ENCODE measurements at places on chromosomes 1 and 21. TPM values are rescaled to one million over a fixed set of nuclear protein-coding genes. Genes with fewer than 3 reads are reported as not detected.

DNA sequence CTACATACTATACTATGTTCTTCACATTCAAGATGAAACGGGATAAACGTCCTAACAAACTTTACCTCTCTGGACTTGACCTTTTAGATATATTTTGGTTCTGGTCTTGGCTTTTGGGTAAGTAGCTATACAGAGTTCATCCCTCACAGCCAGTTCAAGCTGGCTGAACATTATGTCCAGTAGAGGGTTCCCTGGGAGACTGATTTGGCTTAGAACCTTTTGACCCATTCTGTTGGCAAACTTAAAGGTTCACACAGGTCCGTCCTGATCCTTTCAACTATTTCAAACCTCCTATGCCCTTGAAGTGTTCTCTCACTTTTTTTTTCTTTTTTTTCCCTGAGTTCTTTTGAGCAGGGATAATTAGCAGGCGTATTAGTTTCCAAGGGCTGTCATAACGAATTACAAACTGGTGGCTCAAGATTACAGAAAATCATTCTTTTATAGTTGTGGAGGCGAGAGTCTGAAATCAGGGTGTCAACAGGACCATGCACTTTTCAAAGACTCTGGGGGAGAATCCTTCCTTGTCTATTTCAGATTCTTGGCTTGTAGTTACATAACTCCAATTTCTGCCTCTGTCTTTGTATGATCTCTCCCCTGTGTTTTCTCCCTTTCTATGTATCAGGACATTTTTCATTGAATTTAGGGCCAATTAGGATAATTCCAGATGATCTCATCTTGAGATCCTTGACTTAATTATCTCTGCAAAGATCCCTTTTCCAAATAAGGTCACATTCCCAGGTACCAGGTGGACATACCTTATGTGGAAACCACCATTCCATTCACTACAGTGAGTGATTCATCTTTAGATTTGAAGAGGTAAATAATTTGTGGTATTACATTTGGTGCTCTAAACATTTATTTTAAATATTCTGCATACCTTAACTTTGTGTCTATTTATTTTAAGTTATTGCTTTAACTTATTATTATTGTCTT lies 257.4 kb upstream of the USP25 start:
- H3K27me3 ChIP-seq, result no peaks in the 10 kb centered on the region
- H3K4me3 ChIP-seq, result no peak overlapping the region
- H3K4me1 ChIP-seq, result no peaks in the 10 kb centered on the region
- no peak overlapping the region for H3K27ac ChIP-seq

DNA sequence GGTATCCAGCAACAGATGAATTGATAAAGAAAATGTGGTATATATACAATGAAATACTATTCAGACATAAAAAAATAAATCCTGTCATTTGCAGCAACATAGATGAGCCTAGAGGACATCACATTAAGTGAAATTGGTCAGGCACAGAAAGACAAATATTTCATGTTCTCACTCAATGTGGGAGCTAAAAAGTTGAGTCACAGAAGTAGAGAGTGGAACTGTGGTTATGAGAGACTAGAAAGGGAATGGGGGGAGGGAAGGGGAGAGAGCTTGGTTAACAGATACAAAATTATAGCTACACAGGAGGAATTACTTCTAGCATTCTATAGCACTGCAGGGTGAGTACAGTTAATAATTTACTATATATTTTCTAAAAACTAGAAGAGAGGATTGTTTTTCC lies 37.1 kb upstream of the SERPINC1 start:
- peaks cover 52% of the 10 kb centered on the region for H3K36me3 ChIP-seq
- DNase-seq, result peak; percentile 46
- no peak overlapping the region for H3K4me3 ChIP-seq
- H3K27ac ChIP-seq, result no peak overlapping the region
- H3K4me1 ChIP-seq, result 0 out of 2 replicates have a peak, but pooled peaks cover 6% of the 10 kb centered on the region

GRCh38 chr1:117942293-117942692 lies 12.8 kb downstream of the WDR3 start:
- no peak overlapping the region for H3K4me3 ChIP-seq
- H3K36me3 ChIP-seq, result peaks cover 64% of the 10 kb centered on the region
- DNase-seq, result peak; percentile 57
- peak overlapping the region; percentile 10 for H3K27ac ChIP-seq
- H3K27me3 ChIP-seq, result no peaks in the 10 kb centered on the region

GRCh38 chr1:4178501-4179113 lies 278.5 kb upstream of the C1orf174 start:
- no peak overlapping the region for H3K27ac ChIP-seq
- no peaks in the 10 kb centered on the region for H3K4me1 ChIP-seq
- no peak overlapping the region for H3K4me3 ChIP-seq
- no peaks in the 10 kb centered on the region for H3K36me3 ChIP-seq
- DNase-seq, result no peak

GRCh38 chr1:233569636-233570035 lies 44.3 kb upstream of the KCNK1 start:
- no peaks in the 10 kb centered on the region for H3K4me1 ChIP-seq
- DNase-seq, result peak; percentile 48
- H3K36me3 ChIP-seq, result no peaks in the 10 kb centered on the region
- no peak overlapping the region for H3K27ac ChIP-seq
- 0 out of 2 replicates have a peak, but pooled peaks cover 6% of the 10 kb centered on the region for H3K27me3 ChIP-seq

DNA sequence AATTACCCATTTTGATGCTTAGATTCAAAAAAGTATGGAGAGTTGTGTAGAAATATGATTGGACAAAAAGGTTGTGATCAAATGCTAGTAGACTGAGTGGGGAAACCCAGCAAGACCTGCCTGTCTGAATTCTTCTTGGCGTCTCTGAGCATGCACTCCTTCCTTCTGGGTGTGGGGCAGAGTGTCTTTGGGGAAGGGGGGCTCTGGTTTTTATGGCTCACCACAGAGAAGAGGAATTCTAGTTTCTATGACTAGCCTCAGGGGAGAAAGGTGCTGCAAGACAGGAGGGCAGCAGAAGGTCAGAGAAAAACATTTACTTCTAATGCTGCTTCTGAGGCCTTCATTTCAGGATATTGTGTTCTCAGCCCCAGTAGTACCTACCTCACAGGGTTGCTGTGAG lies 33.9 kb upstream of the PIGC start:
- no peak overlapping the region for H3K27ac ChIP-seq
- H3K27me3 ChIP-seq, result peaks cover 14% of the 10 kb centered on the region
- H3K4me3 ChIP-seq, result no peak overlapping the region
- H3K36me3 ChIP-seq, result no peaks in the 10 kb centered on the region
- no peak for DNase-seq

DNA sequence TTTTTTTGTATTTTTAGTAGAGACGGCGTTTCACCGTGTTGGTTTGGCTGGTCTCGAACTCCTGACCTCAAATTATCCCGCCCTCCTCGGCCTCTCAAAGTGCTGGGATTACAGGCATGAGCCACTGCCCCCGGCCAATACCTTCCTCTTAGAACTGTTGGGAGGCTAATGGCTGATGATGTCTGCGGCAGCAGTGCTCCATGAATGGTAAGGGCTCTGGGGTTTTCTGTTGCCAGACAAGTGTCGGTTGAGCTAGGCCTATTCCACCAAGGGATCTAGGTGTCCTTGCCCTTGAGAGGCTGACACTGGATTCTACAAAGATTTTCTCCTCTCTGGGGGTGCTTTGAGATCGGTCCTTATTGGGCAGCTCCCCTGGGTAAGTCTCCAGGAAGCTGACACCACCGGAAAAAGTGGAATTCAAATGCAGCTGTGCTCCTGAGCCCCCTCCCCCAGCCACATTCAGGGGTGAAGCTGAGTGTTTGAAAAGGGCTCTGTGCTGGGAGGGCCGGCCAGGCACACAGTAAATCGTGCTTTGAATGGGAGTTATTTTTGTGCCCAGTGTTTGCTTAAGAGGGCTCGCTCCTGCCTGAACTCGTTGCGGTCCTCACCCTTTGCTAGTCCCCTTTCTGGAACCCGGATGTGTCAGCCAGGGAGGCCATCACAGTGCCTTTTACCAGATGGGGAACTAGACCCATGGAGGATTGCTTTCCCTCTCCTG lies 5.2 kb downstream of the SOX13 start:
- no peak overlapping the region for H3K4me3 ChIP-seq
- no peak for DNase-seq
- no peaks in the 10 kb centered on the region for H3K36me3 ChIP-seq
- peaks cover 25% of the 10 kb centered on the region for H3K4me1 ChIP-seq
- H3K27ac ChIP-seq, result no peak overlapping the region

- no peaks in the 10 kb centered on the region for H3K36me3 ChIP-seq
- H3K27me3 ChIP-seq, result no peaks in the 10 kb centered on the region
- H3K4me1 ChIP-seq, result no peaks in the 10 kb centered on the region
- DNase-seq, result no peak
- H3K4me3 ChIP-seq, result no peak overlapping the region
Observed at GRCh38 chr1:210627755-210628154, 299.1 kb downstream of the HHAT start.

DNA sequence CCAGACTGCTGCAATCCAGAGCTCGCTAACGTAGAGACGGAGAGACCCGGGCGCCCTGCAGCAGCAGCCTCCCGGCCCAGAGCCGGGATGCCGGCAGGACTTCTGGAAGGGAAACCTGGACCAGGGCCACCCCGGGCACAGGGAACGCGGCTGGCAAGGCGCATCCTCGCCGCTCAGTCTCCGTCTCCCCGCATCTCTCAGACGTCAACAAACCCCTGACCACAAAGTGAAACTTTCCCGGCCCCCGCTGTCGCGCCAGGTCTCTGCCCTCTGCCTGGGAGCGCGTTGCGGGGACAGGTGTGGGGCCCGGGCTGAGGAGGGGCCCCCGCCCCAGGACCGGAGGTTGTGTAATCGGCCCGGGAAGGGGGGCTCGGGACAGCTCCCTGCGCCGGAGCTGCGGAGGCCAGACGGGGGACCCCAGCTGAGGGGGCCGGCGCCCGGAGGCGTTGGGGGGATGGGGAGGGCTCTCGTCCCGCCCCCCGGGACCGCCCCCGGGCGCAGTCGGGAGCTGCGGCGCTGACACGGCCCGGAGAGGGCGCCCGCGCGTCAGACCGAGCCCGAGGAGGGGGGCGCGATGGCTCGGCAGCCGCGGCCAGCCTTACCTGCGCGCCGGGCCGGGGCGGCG lies 116.6 kb upstream of the HIVEP3 start:
- peak overlapping the region; percentile 89 for H3K4me3 ChIP-seq
- no peaks in the 10 kb centered on the region for H3K36me3 ChIP-seq
- no peak overlapping the region for H3K27ac ChIP-seq
- no peaks in the 10 kb centered on the region for H3K27me3 ChIP-seq
- H3K4me1 ChIP-seq, result no peaks in the 10 kb centered on the region
- peak; percentile 84 for DNase-seq

GRCh38 chr21:35346697-35347096 lies 297.6 kb upstream of the RUNX1 start:
- DNase-seq, result no peak
- no peaks in the 10 kb centered on the region for H3K36me3 ChIP-seq
- H3K27me3 ChIP-seq, result no peaks in the 10 kb centered on the region

CSF3R gene
- not detected for total RNA-seq

PLD5 gene
- total RNA-seq, result not detected

LAMC1 gene
- total RNA-seq, result 727 TPM

GNG4 gene
- 0.32 TPM for total RNA-seq

All from GM23248 (cell line).